Amygdala (tissue), 56 donors: ENCODE measurements at places on chromosomes 2 and 18.

DNA sequence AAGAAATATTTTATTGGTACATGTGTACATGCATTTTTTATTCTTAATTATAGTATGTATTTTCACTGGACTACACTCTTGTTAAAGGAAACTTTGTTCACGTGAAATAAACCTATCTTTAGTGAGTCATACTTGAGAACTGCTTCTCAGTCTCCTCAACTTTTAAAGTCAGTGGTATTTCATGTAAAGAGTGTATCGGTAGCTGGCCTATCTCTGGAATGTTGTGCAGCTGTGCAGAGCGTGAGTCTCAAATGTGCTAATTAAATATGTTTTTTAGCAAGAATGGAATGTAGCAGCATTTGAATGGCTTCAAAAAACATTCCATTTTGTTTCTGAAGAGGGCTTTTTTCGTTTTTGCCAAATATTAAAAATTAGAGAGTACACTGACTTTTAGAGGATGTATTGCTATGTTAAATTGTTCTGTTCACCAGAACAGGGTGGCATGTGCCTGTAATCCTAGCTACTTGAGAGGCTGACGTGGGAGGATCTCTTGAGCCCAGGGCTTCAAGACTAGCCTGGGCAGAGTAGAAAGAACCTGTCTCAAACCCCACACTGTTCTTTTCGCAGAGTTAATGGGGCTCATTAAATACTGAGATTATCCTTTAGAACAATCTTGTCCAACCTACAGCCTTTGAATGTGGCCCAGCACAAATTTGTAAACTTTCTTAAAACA, 14.3 kb downstream of the SPTBN1 start:
- DNase-seq, result no peak

GRCh38 chr2:64919261-64919660, 69.9 kb upstream of the SLC1A4 start:
- DNase-seq, result no peak

DNA sequence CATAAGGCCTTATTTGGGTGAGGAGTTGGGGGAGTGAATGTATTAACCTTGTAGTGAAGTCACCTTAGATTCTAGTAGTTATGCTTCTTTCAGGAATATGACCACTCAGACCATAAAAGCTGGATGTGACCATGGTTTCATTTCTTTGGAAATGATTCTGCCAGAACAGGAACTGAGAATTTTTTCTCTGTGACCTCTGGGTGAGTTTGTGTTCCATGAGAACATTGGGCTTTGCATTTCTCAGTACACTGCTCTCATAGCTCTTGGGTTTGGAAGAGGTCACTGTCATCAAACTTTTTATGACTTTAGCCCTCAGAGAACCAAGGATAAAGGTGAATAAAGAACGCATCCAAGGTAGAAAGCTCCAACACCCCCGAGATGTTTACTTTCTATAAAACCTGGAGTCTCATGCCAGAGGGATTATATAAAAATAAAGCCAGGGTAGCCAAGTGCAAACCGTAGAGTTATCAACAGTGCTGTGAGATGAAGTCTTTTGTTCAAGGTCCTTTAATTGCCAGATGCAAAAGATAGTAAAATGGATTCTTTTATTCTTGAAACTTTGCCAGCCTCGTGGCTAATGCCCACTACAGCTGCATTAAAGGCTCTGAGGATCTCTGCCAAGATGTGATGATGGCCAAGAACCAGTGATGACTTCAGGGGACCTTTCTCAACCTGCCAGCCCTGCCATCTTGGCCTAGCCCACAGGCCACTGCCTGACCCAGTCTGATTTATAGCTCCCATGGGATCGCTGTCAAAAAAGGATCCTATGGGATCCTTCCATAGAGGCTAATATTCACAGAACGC, 27.8 kb upstream of the MAT2A start:
- DNase-seq, result no peak

- DNase-seq, result no peak
These were observed 99.3 kb upstream of the SOX11 start for GRCh38 chr2:5592916-5593315.

DNA sequence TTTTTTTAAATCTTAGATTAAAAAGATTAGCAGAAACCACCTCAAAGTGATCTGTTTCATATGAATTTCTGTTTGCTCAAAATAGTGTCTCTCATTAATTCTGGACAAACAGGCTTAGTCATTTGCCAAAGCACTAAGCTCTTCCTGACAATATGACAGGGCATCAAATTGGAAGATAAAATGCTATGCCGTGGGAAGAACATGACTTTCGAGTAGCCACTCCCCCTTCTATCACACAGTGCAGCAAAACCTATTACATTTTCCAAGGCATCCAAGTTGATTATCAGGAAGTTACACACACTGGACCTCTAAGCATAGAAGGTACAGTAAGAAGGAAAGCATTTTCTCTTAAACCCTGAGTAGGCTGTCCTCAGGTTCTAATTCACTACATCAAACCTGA, 89.5 kb downstream of the STK39 start:
- no peak for DNase-seq

DNA sequence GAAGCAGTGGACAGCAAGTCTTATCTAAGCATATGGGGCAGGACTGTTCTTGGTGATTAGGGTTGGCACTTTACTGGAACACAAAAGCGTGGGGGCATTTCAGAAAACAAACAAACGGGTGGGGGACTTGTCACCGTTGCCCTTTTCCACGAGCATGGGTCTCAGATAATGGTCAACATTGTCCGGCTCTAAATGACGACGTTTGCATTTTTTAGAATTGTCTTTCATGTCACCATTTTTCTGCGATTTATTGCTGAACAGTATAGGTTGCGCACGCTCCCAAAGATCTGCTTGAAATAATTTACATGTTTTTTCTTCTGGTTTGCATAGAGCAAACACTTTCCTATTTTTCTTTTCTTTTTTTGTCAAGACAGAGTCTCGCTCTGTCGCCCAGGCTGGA, 46.6 kb upstream of the TBC1D8 start:
- DNase-seq, result no peak

GRCh38 chr2:16165518-16166326, 225.4 kb downstream of the MYCN start:
- DNase-seq, result no peak

- no peak for DNase-seq
These were observed 37.7 kb downstream of the KIF1A start for GRCh38 chr2:240782221-240782885.

- no peak for DNase-seq
These were observed 210.0 kb upstream of the NT5C1B start for GRCh38 chr2:18799397-18799796.

DNA sequence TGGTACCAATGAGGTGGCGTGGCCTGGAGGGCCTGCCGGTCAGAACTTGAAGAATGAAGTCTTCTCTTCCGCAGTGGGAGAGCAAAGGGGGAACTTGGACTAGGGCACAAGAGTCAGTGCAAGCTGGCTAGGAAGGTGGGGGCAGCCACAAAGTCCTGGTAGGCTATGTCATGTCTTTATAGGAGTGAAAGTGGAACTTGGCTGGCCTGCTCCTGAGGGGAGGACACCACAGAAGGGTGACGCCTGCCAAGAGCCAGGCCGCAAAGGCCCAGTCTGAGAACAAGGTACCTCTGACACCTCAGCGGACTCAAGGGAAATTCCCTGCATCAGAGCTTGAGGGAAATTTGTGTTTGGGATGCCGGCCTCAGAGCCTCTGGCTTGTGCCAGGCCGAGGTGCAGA, 32.2 kb upstream of the MAP3K20 start:
- DNase-seq, result no peak

DNA sequence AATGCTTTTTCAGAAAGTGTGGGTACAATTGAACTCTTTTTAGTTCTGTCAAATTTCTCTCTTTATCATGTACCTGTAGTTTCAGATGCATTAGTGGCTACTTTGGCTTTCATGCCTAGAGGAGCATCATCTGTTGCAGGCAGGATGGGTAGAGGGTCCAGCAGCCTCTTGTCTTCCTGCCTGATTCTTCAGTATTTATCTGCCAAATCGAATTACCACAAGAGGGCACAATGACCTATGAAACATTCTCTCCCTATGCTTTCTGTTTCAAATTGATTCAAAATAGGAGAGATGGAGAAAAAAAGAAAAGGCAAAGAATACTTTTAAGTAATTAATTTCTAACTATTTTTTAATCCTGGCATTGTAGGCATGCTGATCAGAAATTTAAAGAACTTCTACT, 477.2 kb downstream of the TRIB2 start:
- no peak for DNase-seq

GRCh38 chr2:22336414-22336813, 1048.6 kb upstream of the KLHL29 start:
- DNase-seq, result no peak

- DNase-seq, result no peak
These were observed 15.2 kb downstream of the GKN2 start for GRCh38 chr2:68937346-68938055.
